ENCODE measurements at places on chromosomes 11 and 22. TPM values are rescaled to one million over a fixed set of nuclear protein-coding genes. Genes with fewer than 3 reads are reported as not detected.

DNA sequence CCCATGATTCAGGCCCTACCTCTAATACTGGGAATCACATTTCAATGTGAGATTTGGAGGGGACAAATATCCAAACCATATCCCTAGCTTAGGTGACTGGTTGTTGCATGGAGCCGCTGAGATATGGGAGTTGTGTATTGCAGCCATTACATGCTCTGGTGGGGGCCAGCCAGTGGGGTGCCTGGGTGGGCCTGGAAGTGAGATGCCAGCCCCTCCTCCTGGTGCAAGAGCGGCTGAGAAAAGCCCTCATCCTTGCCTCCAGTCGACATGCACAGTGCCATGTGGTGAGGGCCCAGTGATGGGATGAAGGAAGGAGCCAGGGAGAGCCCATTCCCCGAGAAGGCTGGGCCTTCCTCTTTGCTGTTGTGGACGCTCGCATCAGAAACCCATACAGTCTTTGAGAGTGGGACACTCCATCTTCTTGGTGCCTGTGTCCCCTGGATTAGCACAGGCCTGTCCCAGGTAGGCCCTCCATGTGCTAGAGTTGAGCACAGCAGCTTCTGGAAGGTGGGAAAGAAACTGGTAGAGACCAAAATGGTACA, 1043.0 kb downstream of the TBC1D22A start:
- no peak for DNase-seq

DNA sequence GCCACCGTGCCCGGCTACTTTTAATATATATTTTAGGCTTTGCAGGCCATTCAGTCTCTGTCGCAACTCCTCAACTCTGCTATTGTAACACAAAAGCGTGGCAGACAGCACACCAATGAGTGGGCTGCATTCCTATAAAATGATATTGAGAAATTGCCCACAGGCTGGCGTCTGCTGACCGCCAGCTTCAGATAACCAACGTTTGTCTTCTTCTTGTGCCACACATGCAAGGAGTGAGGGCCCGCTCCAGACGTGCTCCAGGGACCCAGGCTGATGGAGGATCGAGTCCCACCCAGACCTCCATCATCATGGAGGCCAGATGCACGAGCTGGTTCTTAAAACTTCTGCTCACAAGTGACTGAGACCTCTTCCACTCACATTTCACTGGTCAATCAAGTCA, 35.4 kb upstream of the LINC01488 start:
- no peak for DNase-seq

Gene OR4D9
- total RNA-seq: not detected

Gene SCGB1A1
- total RNA-seq: not detected
